GDM1 (cell line): ENCODE measurements at places on chromosomes 11 and 22.

DNA sequence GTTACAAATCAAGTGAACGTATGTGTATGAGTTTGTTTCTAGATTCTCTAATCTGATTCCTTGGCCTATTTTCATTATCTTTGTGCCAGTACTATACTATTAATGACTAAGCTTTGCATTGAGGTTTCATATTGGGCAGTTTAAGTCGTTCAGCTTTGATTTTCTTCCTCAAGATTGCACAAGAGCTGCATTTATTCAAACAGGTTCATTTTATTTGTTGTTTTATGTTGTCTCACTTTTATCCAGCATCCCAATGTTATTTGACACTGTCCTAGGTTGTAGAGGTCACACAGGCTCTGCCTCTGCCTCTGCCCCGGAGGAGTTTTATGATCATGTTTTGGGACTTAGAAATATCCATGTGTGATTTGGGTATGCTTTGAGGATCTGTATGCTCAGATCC, 79.8 kb downstream of the TEAD1 start:
- no peak for DNase-seq

DNA sequence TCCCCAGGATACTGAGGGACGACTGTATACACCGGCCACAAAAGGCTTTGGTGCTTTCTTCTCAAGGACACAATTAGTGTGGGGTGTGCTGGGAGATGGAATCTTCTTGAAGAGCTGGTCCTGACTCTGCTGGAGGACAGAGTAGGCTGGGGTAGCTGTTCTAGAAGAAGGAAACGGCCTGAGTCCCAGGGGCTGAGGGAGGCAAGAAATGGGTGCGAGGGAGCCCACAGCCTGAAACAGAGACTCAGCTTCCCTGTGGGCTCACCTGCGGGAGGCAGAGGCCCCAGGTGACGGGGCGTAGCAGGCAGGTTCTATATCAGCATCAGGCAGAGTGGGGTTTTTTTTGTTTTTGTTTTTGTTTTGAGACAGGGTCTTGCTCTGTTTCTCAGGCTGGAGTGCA, 36.6 kb downstream of the PARVG start:
- no peak for DNase-seq

- DNase-seq = no peak
Observed at GRCh38 chr11:80862011-80862410, 1421.2 kb upstream of the TENM4 start.

DNA sequence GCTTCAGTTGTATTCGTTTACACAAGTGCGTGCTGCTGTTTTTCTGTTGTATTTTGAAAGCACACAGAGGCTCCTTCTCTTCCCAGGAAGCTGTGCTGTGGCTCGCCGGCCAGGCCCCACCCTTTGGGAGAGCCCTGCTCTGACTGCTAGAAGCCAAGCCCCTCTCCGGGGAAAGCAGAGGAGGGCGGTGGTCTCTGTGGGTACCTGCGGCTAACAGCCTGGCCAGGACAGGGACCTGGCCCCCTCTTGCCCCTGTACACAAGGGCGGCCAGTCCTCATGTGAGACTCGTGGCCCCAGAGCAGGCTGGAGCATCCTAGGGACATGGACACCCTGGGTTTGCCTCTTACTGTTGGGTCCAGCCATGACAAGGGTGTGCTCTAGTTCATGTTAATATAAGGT, 14.8 kb downstream of the MOB2 start:
- DNase-seq = no peak

GRCh38 chr11:128179512-128179911, 407.8 kb downstream of the ETS1 start:
- DNase-seq = no peak

- DNase-seq = no peak
Observed at GRCh38 chr11:271319-271715, 6.9 kb upstream of the NLRP6 start.

- peak; percentile 45 for DNase-seq
Observed at GRCh38 chr11:843818-844692, 1.4 kb downstream of the TSPAN4 start.

GRCh38 chr11:16738947-16739815, 734 bp downstream of the C11orf58 start:
- no peak for DNase-seq

DNA sequence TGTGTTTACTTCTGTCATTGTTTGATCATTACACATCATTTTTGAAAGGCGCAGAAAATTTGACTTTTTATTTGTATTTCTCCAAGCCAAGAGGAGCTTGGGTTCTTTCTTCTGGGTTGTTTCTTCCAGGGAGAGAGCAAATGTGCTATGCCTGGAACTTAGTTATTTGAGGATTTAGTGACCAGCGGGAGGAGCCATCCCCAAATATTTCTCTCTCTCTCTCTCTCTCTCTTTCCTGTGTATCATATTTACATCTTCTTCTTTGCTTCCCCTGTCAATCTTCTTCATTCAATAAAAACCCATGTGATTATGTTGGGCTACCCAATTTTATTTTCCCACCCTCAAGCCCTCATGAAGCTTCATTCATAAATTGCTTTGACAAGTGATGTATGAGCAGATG, 534.5 kb downstream of the LRRC4C start:
- no peak for DNase-seq

DNA sequence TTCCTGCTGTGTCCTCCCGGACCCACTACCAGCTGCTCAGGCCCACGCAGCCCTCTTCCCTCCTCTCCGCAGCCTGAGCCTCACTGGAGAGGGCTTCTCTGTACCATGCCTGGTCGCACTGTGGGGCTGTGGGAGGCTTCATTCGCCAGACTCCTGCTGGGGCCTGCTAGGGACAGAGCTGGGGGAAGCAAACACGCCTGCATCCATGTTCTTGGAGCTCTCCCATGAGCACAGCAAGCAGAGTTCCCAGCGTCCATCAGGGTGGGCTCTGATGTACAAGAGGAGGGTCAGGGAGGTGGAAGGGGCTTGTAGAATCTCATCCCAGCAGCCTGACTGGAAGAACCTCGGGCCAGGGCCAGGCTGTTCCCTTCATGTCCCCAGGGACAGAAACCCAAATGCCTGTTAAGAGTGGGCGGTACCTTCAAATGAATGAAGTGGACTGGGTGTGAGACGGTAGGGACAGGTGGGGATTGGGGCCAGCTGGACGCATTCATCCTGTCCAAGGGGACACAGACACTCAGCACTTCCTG, 59.9 kb downstream of the MPPED1 start:
- no peak for DNase-seq

- no peak for DNase-seq
Observed at GRCh38 chr22:42177891-42178336, 47.3 kb upstream of the CYP2D6 start.

GRCh38 chr11:69918938-69919650, 99.9 kb upstream of the FGF3 start:
- DNase-seq = peak; percentile 50

DNA sequence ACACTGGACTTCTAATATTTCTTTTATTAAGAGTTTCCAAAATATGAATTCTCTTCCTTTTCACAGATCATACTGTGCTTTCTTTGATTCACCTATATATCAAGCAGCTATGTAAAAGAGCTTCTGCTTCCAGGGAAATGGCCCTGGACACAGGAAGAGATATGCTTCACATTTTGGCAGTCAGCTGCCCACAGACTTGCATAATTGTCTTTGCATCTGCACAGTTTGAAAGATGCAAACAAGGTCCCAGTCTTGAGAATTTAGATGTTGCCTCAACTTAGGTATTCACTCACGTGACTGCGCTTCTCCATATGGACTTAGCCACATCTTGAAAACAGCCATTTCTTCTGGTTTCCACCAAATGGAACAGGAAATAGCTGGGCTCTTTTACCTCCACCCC, 92.3 kb upstream of the POU2AF2 start:
- no peak for DNase-seq

GRCh38 chr11:16977994-16978315, 36.3 kb downstream of the PLEKHA7 start:
- no peak for DNase-seq

DNA sequence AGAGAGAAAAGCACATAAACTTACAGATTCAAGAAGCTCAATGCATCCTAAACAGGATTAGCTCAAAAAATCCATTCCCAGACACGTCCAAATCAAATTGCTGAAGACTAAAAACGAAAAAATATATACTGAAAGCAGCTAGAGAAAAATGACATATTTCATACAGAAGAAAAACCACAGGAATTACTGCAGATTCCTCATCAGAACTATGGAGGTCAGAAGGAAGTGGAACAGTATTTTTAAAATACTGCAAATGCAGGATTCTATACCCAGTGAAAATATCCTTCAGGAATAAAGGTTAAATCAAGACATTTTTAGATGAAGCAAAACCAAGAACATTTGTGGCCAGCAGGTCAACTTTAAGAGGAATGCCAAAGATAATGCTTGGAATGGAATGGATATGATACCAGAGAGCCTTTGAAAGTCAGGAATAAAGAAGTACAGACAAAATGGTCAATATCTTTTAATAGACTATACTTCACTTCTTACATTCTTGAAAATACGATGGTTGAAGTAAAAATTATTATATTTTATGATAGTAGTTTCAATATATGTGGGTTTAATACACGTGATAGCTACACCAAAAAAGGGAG, 352.9 kb downstream of the CTTN start:
- no peak for DNase-seq

- no peak for DNase-seq
Observed at GRCh38 chr11:92793189-92793588, 176.3 kb upstream of the MTNR1B start.

DNA sequence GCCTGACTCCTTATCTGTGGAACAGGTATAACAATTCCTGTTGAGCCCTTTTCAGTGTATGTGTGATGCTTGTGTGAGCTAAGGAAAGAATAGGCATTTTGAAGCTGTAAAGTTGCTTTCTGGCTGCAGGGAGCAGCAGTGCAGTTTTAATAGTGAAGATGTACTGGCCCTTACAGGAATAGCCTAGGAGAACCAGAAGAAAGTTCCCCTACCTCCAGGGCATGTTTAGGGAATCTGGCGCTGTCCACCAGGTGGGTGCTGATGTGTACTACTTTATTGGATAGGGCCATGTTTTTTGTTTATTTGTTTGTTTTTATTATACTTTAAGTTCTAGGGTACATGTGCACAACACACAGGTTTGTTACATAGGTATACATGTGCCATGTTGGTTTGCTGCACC, 11.5 kb downstream of the BMAL1 start:
- DNase-seq = no peak
